ENCODE measurements at places on chromosomes 6 and 20.

- no peak for DNase-seq
Measured at GRCh38 chr6:107221519-107221918, 106.2 kb upstream of the BEND3 start.

DNA sequence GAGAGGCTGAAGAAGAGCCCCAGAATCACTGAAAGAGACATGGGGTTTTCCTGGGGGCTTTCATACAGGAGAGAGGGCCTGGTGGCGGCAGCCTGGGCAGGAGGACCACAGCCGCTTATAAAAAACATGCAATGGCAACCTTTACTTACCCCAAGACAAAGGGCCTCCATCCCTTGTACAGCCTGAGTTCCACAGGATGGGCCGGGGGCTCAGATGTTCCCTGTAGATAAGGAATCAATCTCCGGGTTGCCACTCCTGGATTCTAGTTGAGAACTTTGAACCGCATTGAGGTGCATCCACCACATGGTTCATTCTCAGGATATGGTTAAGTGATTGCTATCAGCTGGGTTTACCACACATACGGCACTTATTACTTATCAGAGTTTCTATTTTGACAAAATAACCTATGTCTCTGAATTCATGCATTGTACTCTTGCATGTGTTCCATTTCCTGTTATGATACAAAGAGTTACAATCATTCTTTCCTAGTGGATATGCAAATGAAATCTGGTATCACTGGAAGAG lies 677.6 kb downstream of the KIF16B start:
- DNase-seq = no peak

DNA sequence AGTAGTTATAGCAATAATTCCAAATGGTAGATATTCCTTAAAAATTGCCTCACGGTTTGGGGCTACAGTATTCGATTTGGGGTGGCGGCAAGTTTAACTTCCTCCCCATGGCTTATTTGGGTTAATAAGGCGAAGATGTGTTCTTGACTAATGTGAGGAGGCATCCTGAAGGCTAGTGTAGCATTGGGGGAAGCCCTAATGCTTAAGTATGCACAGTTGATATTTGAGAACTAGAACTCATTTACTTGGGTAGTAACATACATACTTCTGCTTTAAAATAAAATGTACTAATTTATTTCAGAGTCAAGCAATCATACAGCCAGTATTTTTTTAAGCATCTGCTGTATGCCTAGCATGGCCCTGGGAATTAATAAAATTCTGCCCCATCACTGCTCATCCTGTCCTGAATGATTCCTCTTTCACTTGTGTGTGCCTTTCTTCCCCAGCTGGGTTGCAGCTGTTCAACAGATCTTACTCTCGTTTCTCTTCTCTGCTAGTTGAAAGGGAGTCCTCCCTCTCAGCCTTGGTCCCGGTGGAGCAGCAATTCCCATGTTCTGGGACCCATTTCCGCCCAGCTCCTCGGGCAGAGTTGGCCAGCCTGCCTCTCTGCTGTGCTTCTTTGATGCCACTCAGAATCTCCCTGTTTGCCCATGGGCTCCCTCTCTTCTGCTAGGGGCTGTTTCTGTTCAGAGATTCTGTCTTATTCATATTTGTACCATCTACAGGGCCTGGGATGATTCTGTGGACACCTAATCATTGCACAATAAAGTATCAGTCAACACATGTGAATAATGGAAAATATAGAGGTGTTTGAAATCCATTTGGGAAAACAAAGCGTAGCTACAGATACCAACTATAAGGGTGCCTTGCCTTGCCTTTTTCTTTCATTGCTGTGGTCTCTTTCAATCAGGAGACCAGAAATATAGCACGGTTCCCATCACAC lies 104.8 kb downstream of the ARID1B start:
- no peak for DNase-seq

DNA sequence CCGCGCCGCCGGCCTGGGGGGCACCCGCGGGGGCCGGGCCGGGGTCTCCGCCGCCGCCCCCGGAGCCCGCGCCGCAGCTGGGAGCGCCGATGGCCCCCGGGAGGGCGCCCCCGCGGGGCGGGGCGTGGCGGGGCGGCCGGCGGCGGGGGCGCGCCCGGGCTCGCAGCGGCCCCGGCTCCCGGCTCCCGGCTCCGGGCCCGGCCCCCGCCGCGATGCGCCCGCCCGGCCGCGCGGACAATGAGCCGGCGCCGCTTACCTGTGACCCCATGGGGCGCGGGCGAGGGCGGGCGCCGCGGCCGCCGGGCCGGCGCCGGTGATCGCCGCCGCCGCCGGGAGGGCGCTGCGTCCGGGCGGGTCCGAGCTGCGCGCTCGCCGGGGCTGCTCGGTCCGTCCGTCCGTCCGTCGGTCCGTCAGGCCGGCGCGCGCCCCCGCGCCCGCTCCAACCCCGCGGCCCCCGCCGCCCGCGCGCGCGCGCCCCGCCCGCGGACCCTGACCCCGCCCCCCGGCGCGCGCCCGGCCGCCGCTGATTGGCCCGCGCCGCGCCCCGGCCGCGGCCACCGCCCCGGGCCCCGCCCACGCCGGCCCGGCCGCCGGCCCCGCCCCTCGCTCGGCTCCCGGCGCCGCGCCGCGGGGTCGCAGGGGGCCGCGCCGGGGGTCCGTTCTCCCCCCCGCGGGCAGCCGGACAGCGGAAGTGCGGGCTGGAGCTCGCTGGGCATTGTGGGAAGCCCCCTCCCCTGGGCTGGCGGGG lies at the start of gene ZBTB46:
ZBTB46 (minus strand) TSS at position 424 of the 748 bp plus-strand sequence. CDS start 40,507 bp downstream, outside the sequence.
- peak; percentile 67 for DNase-seq

DNA sequence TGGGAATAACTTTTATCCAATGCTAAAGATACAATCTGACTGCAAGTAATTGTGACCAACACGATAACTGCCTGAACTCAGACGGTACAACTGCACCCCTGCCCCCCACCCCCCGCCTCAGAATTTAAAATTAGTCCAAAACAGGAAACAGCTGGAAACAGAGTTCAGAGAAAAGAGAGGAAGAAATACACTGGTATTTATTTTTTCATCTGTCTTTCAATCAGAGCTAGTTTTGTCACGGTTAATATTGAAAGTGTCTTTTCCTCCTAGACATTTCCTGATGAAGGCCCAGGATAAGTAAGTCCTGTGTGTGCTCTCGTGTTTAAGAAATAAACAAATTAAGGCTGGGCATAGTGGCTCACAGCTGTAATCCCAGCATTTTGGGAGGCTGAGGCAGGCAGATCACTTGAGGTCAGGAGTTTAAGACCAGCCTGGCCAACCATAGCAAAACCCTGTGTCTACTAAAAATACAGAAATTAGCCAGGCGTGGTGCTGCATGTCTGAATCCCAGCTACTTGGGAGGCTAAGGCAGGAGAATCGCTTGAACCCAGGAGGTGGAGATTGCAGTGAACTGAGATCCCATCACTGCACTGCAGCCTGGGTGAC lies 21.5 kb downstream of the ACSS1 start:
- DNase-seq = no peak

DNA sequence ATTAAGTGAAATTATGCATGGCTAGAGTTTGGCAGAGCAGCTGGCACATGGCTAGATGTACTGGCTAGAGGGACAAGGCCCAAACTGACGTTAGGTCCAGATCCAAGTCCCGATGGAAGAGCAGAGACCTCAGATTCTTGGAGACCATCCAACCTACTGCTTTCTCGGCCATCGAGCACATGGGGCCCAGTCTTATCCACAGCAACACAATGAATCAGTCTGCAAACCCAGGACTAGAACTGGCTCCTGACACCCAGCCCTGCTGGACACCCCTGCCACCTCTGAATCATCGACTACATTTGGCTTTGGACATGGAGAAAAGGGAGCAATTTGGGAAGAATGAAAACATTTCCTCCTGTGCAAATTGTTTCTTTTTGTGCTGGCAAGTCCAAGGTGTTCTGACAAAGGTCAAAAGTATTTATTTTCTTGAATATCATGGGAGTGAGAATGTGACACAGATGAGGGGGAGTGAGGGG lies 23.9 kb upstream of the YWHAB start:
- no peak for DNase-seq

- peak; percentile 64 for DNase-seq
Measured at GRCh38 chr6:116847227-116847626, 18.3 kb upstream of the GPRC6A start.

GRCh38 chr6:25960734-25961133 lies 1.9 kb upstream of the TRIM38 start:
- DNase-seq = no peak

DNA sequence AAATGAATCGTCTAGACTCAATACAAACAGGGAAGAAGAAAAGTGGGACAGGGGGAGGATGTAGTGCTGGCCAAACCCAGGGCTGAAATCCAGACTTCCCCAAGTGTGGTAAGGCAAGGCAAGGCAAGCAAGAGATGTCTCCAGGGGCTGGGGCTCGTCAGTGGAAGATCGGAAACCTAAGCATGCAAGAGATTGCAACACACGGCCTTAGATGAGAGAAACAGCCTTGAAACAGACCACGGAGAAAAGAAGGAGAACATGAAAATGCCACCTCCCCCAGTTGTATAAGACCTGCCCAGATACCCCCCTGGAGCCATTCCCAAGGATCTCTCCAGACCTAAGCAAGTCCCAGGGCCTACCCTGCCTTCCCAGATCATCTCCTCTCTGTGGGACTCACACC lies 20.0 kb downstream of the VEGFA start:
- DNase-seq = no peak

DNA sequence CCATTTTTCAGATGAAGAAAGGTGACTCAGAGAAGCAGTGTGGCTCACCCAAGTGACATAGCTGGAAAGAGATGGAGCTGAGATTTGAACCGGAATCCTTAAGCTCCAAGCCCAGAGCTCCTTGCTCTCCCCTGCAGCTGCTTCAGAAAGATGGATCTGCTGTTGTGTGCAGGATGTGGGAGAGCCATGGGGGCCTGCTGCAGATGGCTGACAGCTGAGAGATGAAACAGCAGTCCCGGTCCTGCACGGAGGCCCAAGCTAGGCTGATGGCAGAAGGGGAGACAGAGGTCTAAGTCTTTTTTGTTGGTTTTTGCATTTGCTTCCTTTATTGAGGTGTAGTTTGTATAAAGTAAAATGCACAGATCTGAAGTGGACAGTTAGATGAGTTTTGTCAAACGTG lies 69.8 kb upstream of the FOXP4 start:
- DNase-seq = no peak

DNA sequence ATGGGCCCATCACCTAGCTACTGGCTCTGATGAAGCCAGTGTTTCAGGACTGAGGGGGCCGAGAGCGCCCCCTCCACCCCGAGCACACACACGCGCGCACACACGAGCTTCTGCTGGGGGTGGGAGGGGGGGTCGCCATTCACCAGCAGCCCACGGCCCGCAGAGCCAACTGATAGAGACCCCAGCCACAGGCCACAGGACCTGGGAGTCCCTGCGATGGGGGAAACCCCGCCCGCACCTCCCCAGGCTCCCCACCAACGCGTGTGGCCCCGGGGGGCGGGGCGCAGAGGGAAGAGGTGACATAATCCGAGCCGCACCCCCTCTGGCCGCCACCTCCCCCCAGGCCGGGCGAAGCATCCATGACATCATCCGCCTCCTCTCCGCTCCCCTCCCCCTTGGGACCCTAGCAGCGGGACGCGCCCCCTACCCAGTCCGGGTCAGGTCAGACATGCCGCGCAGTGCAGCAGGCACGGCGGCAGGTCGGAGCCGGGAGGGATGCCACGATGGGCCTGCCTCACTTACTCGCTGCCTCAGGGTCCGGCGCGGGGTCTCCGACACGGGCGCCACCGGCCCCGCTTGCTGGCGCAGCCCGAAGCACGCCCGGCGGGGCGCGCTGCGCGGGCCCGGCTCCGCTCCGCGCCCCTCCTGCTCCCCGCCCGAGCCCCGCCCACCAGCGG lies at the start of gene LZTS3:
LZTS3 (minus strand) TSS at position 617 of the 677 bp plus-strand sequence. CDS start 6,386 bp downstream, outside the sequence.
- no peak for DNase-seq

GRCh38 chr6:13186861-13187260 lies 141.5 kb downstream of the TBC1D7 start:
- DNase-seq = no peak

DNA sequence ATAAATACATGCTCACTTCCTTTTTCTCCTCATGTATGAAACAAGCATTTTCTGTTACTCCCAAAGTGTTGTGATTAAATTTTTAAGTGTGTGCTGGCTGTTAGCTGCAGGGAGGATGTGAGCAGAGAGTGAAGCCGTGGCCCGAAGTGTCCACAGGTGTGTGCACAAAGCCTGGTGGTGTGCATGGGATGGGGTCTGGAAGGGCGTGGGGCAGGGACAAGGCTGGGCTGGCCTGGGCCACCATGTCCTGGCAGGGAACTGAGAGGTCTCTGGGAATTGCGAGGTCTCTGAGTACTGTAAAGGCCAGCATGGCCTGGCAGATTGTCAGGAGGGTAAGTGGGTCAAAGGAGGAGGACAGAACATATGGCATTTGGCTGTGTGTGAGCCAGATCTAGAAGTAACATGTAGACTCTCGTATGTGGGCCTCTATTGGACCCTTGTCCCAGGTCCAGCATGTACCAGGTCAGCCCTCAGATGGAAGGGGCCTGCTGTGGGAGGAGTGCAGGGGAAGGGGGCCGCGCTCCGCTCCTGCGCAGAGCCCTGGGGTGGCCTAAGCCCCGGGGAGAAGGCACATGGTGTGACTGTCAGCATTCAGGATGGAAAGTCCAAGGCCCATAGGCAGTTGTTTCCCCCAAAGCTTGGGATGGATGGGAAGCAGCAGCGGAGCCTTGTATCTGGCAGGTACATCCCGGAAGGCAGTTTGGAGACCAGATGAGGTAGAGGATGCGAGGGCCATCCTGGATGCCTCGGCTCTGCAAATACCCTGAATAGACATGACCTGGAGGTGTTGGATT lies 45.1 kb upstream of the PHACTR3 start:
- no peak for DNase-seq

DNA sequence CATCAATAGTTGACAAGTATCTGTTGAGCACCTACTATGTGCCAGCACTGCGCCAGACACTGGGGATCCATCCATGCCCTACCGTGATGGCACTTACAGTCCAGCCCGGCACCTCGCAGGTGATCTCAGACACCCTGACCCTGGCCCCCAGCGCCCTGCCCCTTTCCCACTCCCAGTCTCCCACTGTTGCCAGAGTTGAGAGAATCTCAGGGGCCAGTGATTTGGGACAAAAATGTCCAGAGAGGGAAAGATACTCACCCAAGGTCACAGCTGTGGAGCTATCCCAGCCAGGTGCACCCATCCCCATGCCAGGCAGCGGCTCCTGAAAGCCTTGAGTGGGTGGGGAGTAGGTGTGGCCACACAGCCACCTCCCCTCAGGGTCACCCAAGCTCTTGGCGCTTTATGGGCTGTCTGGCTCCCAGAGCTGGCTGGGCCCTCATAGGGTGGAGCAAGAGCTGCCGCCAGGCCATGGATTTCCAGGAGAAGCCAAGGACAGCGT lies 3.3 kb downstream of the PI16 start:
- no peak for DNase-seq

DNA sequence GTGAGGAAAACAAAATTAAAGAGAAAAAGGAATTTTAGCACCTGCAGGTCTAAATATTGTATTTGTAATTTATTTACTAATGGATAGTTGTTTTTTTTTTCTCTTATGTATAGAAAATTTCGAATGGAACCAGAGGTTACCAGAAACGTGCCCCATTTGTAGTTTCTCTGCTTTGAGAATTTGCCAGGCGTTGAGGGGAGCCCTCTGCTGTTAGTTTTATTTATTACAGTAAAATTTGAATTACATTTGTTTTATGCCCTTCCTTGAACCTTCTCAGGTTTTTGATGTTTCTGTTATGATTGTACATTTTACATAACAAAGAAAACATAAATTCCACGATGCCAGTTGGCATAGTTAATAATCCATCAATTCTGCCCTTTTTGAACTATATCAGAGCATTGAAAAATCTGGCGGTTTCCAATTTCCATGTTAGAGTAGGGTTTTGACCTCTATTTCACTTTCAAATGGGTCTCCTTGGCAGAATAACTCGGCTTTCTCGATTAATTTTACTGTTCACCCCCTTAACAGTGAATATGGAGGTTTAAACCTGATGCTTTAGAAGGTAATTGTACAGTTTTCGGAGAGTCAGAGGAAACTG lies 35.1 kb upstream of the RFPL4B start:
- DNase-seq = no peak
